ENCODE measurements at places on chromosomes 3 and 15.

DNA sequence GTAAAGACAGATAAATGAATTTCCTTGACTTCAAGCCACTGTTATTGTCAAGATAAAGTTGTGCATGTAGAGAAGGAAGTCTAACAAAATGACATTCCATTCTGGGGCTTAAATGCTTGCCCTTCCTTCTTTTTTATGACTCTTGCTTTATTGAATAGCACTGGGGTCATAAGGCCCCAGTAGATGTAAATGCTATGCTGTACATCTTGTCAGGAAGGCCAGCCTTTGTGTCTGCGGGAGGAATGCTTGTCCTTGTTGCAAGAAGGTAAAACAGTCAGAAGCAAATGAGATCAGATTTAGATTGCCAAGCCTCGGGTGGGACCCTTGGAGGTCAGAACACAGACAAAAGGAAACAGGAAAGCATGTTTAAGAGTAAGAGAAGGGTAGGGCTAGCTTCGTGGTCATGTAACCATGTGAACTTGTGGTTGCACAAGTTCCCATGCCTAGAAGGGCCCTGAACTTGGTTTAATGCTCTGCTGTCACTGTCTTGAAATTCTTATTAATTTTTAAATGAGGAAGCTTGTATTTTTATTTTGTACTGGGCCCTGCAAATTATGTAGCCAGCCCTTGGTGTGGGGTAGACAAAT is 81.5 kb downstream of the PPM1L start:
- DNase-seq = peak; percentile 68

DNA sequence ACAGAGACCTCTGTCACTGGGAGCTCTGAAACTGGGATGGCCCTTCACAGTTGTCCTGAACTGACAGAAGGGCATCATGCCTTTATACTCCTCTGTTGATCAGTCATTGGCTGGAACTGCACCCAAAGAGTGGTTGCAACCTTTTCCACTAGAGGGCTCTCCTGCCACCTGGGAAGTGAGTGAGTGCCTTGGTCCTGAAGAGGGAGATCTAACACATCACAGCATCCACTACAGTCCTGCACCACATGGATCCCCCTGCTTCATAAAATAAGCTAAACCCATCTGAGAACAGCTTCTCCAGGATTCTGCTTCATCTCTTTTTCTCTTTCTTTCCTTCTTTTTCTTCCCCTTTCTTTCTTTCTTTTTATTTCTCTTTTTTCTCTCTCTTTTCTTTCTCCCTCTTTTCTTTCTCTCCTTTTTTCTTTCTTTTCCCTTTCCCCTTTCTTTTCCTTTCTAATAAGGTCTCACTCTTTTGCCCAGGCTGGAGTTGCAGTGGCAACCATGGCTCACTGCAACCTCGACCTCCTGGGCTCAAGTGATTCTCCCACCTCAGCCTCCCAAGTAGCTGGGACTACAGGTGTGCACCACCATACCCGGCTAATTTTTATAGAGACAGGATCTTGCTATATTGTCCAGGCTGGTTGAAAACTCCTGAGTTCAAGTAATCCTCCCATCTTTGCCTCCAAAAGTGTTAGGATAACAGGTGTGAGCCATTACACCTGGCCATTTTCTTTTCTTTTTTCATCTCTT is 42.8 kb upstream of the RAF1 start:
- peak; percentile 86 for DNase-seq

GRCh38 chr15:68599560-68600071 is 20.8 kb downstream of the CORO2B start:
- no peak for DNase-seq

DNA sequence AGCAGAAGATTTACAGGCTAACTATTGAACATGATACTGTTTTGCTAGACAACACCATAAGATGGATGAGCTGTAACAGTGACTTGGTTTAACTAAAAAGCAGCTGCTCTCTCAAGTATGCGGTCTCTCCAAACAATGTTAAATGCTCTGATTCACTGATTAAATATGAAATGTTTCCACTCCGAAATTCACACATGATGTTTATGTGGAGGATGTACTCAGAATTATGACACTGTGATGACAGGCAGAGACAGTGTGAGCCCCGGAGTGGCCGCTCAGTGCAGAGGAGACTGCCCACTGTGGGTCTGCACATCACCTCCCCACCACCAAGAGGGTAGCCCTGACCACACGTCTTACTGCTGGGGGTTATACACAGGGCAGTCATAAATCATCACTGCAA is 83.9 kb upstream of the MEX3B start:
- no peak for DNase-seq

- DNase-seq = no peak
Observed at GRCh38 chr3:181753391-181753790, 41.7 kb downstream of the SOX2 start.

DNA sequence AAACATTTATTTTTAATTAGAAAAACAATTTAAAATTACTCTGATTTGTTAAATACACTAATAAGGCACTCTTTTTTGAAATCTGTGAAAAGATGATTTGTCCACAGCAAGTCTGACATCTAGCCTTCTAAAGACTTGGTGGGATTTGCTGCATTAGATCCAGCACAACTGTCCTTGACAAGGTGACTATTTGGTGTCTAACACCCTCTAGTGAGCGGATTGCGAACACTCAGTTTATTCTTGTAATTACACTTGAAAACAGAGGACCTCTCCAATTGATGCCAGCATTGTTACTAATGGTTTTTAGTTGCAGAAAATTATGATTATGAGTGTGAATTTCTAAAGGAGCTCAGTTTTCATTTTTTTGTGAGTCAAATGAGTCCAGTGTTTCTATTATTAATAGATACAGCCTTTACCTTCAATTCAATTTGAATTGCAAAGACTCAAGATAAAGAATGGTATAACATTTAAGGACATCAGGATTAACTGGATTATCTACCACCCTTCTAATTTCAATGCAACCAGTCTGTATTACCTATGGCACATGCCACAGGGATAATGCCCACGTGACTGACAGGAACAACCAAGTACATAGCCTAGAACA is 29.7 kb upstream of the STRIT1 start:
- DNase-seq = peak; percentile 81

GRCh38 chr15:49964061-49964460 is 155.0 kb downstream of the ATP8B4 start:
- no peak for DNase-seq

Data from suppressor macrophage (primary cell).